ENCODE measurements at places on chromosomes 6 and 20.

- DNase-seq: no peak
These were observed 119.7 kb downstream of the ALDH8A1 start for GRCh38 chr6:134830194-134830593.

GRCh38 chr6:149419696-149420404, 19.8 kb downstream of the SUMO4 start:
- no peak for DNase-seq

- no peak for DNase-seq
These were observed 101.9 kb downstream of the CARMIL1 start for GRCh38 chr6:25381077-25381476.

GRCh38 chr20:62501801-62502495, 26.2 kb upstream of the GATA5 start:
- peak; percentile 99 for DNase-seq

DNA sequence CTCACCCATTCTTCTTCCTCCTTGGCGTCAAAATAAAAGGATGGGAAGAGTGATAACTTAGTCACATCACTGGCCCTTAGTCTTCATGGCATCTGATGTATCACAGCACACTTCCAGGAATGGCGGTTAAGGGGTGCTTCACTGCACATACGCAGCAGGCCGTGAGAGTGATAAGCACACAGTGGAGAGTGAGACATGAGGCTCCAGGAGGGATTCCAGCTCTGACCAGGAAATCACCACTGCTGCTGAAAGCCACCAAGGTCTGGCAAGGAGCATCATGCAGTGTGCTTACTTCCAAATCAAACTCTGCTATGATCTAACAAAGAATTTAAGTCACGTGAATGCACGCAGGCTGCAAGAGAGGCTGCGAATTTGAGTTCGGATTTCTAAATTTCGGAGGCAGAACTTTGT, 62.4 kb downstream of the ARID1B start:
- no peak for DNase-seq

- DNase-seq: no peak
These were observed 249.2 kb downstream of the CDC5L start for GRCh38 chr6:44636561-44637248.
